ENCODE measurements at places on chromosomes 16 and 17. TPM values are rescaled to one million over a fixed set of nuclear protein-coding genes. Genes with fewer than 3 reads are reported as not detected.

The C17orf113 gene
- total RNA-seq, result 0.18 TPM

The ALDH3A1 gene
- 1.1 TPM for total RNA-seq

The FSCN2 gene
- total RNA-seq, result 1.6 TPM

The AANAT gene
- total RNA-seq, result not detected

The ENPP7 gene
- not detected for total RNA-seq

The PRR35 gene
- not detected for total RNA-seq

Data from cardiac atrium fibroblast (primary cell).